ENCODE measurements at places on chromosomes 4 and X. TPM values are rescaled to one million over a fixed set of nuclear protein-coding genes. Genes with fewer than 3 reads are reported as not detected.

DNA sequence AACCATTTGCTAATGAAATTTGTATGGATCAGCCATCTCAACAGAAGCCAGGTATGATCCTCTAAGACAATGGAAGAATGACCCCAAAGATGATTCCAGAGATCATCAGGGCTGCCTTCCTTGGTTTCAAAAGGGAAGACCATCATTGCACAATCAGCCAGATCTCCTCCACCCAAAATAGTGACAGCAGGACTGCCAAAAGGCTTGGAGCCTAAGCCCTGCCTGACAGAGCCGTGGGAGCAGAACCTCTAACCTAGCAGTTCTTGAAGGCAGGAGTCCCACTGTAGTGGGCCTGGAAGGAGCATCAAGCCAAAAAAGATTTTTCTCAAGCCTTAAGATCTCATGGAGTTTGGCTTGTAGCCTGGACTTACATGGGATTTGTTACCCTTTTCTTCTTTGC, 226.0 kb downstream of the RASL11B start:
- no peak for DNase-seq

GRCh38 chr4:124803641-124804040, 91.1 kb upstream of the ANKRD50 start:
- DNase-seq, result no peak

DNA sequence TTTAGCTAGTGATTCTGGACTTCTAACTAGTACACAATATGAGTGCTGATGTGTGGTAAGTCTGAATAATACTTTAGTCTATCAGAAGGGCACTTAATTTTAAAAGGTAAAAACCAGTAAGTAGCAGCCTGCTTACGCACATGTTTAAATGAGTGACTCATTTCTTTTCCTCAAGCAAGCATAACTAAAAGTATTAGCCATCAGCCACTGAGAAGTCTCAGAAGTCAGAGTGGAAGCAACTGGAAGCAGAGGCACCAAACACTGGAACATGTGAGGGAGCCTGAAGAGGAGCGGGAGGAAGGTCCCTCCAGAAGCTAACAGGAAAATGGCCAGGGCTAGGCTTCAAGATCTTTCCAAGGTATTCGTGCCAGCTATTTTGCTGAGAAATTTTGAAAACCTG, 257.7 kb downstream of the RAPGEF2 start:
- DNase-seq, result no peak

DNA sequence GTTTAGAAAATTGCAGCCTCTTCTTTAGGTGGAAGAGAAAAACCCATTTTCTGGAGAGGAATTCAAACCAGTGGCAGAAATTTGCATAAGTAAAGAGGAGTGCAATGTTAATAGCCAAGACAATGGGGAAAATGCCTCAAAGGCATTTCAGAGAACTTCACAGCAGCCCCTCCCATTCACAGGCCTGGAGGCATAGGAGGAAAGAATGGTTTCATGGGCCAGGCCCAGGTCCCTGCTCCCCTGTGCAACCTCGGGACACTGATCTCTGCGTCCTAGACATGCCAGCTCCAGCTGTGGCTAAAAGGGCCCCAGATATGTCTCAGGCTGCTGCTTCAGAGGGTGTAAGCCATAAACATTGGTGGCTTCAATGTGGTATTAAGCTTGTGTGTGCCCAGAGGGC, 161.8 kb upstream of the CENPE start:
- no peak for DNase-seq

DNA sequence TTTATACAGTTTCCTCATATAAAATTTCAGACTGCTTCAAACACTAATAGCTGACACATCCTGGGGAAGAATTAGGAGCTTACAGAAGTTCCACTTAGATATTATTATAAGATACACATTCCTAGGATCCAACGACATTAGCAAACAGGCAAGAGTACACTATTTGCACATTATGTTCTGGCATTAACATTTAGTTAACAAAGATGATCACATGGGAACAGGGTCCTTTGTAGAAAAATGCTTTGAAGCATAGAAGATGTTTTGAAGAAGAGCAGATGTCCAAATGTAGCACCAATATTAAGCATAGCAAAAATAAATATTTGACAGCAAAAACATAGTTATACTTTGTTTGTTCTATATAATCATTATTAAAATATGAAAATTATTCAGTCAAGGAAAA, 52.1 kb downstream of the BTC start:
- no peak for DNase-seq

- no peak for DNase-seq
These were observed 1061.8 kb downstream of the PCDH19 start for GRCh38 chrX:99348256-99348655.

DNA sequence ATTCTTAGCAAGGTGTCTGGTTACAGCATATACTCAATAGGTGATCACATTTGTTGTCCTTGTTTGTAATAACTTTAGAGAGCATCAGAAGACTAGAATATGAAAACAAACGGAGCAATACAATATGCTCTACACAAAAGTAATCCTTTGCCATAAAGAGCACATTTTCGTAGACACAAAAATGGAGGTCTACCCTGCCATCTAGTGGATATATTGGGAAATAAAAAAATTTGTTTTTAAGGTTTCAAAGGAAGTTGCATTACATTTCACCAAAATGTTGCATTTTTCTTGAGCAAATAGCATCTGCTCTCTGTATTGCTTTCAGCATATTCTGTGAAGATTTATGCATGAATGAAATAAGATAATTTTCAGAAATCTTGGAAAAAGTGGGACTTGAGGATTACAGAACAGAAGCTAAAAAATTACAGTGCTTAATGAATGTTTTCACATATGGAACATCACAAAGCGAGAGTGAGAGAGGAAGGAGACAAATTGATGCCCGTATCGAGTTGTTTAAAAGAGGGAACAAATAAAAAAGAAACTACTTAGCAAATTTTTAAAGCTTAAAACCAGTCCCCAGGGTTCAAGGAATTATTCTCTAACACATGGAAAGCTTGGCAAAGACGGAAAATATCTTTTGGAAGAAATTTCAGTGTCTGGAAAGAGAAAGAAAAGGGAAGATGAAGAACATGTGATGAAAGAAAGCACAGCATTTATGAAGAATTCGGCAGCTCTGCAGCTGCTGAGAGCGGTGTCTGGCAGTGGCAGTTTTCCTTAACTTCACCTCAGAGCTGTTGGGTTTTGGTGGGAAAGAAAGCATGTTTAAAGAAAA, 390.1 kb downstream of the ANKRD50 start:
- no peak for DNase-seq

DNA sequence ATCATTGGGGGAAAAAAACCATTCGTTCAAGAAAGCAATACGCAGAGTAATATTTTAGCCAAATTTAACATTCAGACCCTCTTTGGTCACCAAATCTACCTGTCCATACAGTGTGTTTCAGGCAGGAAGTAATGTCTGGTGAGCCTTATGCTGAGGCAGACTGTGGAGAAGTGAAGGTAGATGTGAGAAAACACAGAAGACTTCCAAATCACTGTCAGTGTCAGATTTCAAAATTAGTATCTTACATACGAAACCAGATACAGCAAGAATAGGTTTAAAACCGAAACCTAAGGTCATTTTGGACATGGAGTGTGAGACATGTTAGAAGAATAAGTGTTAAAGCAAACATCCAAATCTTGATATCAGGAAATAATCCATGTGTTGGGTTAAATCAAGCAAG, 664.5 kb upstream of the HTR2C start:
- no peak for DNase-seq

DNA sequence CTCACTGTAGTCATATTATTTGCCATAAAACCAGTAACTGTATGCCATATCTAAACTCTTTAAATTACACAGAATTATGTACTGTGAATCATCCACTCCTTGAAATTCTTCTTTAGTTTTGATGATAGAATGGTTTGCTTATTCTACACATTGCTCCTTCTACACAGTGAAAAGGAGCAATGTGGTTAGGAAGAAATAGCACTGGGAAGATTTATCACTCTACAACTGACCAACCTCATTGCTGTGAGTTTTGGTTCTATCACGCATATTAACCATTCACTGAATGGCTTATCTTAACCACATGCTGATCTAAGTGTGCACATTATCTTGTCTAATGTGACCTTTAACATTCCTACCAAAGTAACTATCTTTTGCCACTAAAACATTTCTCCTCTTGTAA, 415.7 kb upstream of the NDST4 start:
- no peak for DNase-seq

DNA sequence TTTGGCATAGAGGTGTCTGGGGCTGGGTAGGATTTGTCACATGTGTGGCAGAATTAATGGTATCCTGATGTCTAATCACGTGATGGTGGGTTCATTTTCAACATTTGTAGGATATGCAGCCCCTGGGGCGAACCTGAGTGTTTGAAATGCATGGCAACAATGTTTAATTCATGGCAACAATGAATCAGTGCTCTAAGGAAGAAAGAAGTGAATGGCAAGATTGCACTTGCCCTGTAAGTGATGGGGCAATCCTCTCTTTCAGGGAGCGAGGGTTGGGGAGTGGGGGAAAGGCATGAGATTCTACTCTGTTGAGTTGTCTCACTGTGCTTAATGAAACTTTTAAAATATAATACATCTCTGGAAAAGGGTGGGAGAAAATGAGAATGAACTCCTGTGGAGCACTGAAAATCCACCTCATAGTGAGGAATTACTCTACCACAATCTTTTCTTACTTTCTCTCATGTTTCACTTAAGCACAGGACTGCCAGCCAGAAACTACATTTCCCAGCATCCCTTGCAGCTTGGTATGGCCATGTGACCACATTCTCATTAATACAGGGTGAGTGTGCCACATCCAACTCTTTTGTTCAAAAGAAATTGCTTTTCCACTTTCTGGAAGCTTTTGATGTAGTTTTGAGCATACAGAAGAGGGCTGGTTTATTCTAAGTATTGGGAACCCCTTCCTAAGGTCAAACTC, 64.0 kb upstream of the PGM2 start:
- no peak for DNase-seq

- no peak for DNase-seq
These were observed 24.5 kb downstream of the PRIMPOL start for GRCh38 chr4:184674011-184674410.

- no peak for DNase-seq
These were observed 406.5 kb downstream of the IQCM start for GRCh38 chr4:149409146-149409545.

- DNase-seq, result no peak
These were observed 1.7 kb downstream of the PPP2R2C start for GRCh38 chr4:6470502-6471306.

- no peak for DNase-seq
These were observed 143.0 kb downstream of the TSPAN5 start for GRCh38 chr4:98515470-98515809.

DNA sequence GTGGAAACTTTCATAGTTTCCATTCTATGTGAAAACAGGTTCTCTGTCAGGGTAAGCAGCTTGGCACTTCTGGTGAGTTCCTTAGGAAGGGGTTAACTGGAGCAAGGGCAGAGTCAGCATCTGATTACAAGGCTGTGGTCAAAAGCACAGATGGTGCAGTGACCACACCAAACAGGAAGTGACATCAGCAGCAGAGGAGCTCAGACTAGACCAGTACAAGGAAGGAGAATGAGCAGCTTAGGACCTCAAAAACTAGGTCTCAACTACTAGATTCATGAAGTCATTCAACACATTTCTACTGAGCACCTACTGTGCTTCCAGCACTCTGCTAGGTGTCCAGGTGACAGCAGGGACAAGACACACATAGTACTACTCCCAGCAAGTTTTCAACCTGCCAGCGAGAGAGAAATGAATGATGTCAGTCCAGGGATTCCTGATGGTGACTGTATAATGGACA, 130.2 kb downstream of the AMELX start:
- DNase-seq, result no peak

- no peak for DNase-seq
These were observed 139.9 kb downstream of the RAB28 start for GRCh38 chr4:13344216-13344615.

DNA sequence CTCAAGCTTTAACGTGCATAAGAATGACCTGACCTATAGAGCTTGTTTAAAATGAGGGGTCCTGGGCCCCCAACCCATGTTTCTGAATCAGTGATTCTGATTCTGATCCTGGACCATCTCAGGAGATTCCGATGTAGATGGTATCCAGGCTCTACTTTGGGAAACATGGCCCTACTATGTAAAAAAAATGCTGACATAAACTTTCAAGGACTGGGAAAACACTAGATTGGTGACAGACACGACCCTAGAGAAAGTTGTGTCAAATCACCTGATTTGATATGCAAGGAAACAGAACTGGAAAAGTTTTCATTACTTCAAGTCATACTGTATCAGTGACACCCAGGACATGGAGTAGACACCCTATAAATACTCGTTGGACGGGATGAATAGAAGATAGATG, 328.5 kb downstream of the HNRNPD start:
- no peak for DNase-seq

- DNase-seq, result peak; percentile 0
These were observed 272.8 kb upstream of the EPHA5 start for GRCh38 chr4:65943076-65943475.

DNA sequence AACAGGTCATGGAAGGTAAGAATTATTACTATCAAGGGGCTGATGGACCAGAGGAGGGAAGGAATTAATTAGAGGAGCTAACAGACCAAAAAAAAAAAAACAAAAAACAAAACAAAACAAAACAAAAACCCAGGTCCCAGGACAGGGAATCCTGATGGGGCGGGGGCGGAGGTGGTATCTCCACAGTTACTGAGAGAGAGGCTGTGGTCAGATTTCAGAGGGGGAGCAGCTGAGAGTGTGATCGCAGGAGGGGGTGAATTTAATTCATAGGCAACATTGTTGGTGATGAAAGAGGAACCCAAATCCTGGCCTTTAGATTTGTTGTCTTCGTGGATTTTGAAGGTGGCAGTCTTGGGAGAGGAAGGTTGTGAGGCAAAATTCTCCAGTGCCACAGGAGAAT, 389.4 kb downstream of the UNC5C start:
- no peak for DNase-seq

GRCh38 chrX:136166221-136166855, 19.0 kb downstream of the FHL1 start:
- no peak for DNase-seq

CT55 gene
- total RNA-seq, result not detected

PABPC1L2A gene
- not detected for total RNA-seq

CHRDL1 gene
- 4.0 TPM for total RNA-seq

TMEM31 gene
- not detected for total RNA-seq

PCDH18 gene
- under 0.01 TPM for total RNA-seq

KCNE5 gene
- not detected for total RNA-seq

MAGEB17 gene
- not detected for total RNA-seq

TMPRSS11A gene
- not detected for total RNA-seq

P2RY10 gene
- not detected for total RNA-seq

SPARCL1 gene
- total RNA-seq, result not detected

Measured in glomerular endothelial cell (primary cell).